ENCODE measurements at places on chromosomes 2 and 18. TPM values are rescaled to one million over a fixed set of nuclear protein-coding genes. Genes with fewer than 3 reads are reported as not detected.

The DDX1 gene
- 37.5 TPM for total RNA-seq

The DUSP2 gene
- total RNA-seq = 0.89 TPM

The PRSS56 gene
- total RNA-seq = not detected

The YES1 gene
- 96.0 TPM for total RNA-seq

The DARS1 gene
- 136 TPM for total RNA-seq

The HOXD8 gene
- total RNA-seq = not detected

The RNF138 gene
- total RNA-seq = 54.8 TPM

The SGPP2 gene
- 24.6 TPM for total RNA-seq

DNA sequence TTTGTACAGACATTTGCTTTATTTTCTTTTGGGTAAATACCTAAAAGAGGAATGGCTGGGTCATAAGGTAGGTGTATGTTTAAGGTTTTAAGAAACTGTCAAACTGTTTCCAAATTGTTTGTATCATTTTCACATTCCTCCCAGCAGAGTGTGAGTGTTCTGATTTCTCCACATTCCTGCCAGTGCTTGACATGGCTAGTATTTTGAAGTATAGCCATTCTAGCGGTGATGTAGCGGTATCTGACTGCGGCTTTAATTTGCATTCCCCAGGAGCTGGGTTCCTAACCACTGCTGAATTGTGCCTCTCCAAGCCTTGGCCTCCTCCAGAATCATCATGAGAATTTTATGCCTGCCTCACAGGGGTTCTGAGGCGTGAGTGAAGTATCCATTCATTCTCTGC, 61.8 kb upstream of the ARL4C start:
- DNase-seq = no peak

GRCh38 chr2:196168181-196168580, 3.2 kb downstream of the STK17B start:
- no peak for DNase-seq

DNA sequence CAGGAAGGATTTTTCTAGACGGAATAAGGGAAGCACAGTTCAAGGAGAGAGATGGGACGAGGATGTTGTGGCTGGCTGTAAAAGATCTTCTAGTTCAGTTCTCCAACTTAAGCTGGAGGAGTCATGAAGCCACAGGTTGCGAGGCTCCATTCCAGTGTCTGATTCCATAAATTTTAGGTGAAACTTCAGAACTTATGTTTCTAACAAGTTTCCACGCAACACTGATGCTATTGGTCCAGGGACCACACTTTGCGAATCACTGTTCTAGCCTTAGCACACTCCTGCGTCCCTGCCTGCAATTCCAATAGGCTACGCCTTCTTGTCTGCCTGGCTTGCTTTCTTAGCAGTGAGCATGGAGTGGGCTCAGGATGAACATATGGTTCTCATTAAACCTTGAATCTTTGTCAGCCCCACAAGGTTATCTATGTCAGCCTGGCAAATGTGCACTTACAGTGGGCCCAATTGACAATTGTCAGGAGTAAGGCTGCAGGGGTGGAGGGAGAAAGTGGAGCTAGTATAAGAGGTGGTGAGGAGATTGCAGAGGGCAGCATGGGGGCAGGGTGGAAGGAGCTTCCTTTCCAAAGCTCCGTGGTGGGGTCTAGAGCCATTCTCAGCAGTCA, 438.1 kb upstream of the ST6GAL2 start:
- no peak for DNase-seq

- no peak for DNase-seq
Measured at GRCh38 chr2:23679044-23679443, 247.9 kb downstream of the ATAD2B start.

DNA sequence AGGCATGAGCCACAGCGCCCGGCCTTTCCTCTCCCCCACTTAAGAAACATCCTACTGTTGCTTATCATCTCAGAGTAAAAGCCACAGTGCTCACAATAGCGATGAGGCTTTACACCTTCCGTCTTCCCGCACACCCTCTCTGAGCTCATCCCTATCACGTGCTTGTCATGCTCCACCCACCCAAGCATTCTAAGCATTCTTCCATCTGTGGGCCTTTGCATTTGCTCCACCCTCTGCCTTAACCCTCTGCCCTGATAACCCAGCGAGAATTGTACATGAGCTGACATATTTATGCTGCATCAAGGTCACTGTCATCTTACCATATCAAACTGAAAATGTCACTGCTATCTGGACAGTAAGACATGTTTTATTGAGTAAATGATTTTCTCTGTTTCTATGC, 22.6 kb downstream of the FOXI3 start:
- no peak for DNase-seq

DNA sequence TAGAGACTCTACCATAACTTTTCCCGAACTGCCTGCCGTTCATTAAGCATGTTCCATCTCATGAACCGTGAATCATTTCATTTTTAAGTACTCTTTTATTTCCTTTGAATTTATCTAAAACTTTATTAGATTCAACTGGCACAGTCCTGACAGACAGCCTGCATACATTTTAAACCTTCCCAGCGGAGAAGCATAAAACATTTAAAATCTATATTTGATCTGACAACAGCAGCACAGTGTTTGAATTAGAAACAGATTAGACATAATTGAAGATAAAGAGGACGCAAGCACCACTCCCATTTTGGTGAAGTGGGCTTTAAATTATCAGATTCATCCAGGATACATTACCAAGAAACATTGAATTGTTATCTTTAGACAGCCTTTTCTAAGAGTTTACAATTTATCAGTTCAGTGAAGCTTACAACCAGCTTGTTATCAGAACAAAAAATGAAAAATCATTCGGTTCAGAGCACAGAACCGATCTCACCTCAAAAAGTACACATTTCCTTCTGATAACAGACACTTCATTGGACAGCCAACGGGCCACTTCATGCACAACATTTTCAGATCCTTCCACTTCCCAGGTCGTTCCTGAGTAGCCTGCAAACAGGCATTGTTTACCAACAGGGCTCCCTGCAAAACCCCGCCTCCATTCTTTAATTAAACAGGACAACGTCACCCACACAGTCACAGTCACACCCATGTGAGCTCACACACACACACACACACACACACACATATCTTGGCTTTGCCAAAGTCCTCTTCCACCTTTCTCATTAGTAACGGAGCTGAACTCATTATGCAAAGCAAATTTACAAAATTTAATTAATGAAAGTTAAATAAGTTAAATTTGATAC, 171.2 kb downstream of the SP3 start:
- DNase-seq = no peak

- DNase-seq = no peak
Measured at GRCh38 chr18:26103579-26103978, 13.2 kb upstream of the SS18 start.

- no peak for DNase-seq
Measured at GRCh38 chr2:208222351-208222750, 32.5 kb downstream of the IDH1 start.

- DNase-seq = no peak
Measured at GRCh38 chr2:236726701-236727450, 157.3 kb downstream of the ACKR3 start.

- DNase-seq = no peak
Measured at GRCh38 chr2:240965296-240965904, 33.0 kb upstream of the SNED1 start.

DNA sequence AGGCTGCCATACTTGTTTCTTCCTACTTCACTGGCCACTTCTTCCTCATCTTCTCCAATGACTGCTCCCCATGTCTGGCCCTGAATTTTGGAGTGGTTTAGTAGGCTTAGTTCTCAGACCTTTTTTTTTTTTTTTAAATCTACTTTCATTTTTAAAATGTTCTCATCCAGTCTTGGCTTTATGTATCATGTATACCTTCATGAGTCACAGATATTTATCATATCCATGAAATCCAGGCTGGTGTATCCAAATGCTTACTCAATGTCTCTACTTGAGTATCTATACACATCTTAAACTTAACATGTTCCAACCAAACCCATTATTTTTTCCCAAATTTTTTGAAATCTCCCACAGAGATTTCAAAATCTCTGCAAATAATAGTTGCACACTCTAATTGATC, 26.3 kb upstream of the CFAP36 start:
- DNase-seq = no peak

DNA sequence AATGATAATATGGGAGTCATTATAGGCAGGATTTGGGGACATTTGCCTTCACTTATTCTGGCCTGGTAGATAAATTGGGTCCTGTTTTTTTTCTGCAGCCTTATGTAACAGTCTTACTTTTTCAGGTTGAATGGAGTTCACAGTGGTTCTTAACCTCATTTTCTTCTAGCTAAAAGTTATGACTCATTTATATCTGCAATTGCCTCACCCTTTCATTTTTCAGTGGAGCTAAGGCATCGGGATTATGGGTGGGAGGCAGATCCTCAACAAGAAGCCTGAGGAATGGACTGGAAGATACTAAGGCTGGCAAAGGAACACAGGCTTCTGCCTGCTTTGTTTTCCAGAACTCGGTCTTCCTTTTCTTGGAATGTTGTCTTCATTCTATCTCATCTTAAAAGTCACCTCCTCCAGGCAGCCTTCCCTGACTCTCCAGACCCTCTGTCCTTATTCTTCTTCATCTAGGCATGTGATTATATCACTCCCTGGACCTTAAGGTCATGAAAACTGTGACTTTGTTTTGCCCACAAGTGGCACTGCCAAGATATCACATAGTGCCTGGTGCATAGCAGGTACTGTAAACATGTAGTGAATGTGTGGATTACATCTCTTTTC, 41.0 kb upstream of the ACSL3 start:
- peak; percentile 78 for DNase-seq

GRCh38 chr18:46622999-46623398, 34.0 kb downstream of the LOXHD1 start:
- no peak for DNase-seq

DNA sequence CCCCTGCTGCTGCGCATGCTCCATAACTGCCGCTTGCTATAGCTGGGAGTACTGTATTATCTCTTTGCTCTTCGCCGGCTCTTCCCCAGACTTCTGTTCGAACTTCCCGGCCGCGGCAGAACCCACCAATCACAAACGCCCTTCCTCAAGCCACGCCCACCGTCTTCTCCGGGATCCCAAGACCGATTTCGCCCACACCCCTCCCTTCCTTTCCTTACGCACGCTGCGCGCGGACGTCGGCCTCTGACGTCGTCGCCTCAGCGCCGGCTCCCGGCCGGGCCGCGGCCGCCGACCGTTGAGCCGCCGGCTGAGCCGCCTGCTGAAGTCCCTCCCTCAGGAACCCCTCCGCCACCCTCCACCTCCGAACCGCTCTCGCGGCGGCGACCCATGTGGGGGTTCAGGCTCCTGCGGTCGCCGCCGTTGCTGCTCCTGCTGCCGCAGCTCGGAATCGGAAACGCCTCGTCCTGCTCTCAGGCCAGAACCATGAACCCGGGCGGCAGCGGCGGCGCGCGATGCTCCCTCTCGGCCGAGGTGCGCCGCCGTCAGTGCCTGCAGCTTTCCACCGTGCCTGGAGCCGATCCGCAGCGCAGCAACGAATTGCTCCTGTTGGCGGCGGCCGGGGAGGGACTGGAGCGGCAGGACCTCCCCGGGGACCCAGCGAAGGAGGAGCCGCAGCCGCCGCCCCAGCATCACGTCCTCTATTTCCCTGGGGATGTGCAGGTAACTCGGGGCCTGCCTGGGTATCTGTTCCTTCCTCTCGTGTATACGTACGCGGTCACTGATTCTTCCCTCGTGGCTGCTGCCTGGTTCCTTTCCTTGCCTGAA, at the start of gene C2orf69:
C2orf69 (plus strand) TSS at position 242 of the 825 bp plus-strand sequence; CDS start at position 388, 146 bp downstream.
- DNase-seq = peak; percentile 98

- no peak for DNase-seq
Measured at GRCh38 chr2:188677142-188677541, 297.0 kb upstream of the COL3A1 start.

DNA sequence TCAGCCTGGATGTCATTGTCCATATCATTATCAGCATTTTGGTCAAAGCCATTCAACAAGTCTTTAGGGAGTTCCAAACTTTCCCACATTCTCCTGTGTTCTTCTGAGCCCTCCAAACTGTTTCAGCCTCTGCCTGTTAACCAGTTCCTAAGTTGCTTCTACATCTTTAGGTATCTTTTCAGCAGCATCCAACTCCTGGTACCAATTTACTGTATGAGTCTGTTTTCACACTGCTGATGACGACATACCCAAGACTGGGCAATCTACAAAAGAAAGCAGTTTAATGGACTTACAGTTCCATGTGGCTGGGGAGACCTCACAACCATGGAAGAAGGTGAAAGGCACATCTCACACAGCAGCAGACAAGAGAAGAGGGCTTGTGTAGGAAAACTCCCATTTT, 94.2 kb downstream of the GULP1 start:
- no peak for DNase-seq

GRCh38 chr2:189265696-189266320, 86.2 kb upstream of the COL5A2 start:
- DNase-seq = no peak

DNA sequence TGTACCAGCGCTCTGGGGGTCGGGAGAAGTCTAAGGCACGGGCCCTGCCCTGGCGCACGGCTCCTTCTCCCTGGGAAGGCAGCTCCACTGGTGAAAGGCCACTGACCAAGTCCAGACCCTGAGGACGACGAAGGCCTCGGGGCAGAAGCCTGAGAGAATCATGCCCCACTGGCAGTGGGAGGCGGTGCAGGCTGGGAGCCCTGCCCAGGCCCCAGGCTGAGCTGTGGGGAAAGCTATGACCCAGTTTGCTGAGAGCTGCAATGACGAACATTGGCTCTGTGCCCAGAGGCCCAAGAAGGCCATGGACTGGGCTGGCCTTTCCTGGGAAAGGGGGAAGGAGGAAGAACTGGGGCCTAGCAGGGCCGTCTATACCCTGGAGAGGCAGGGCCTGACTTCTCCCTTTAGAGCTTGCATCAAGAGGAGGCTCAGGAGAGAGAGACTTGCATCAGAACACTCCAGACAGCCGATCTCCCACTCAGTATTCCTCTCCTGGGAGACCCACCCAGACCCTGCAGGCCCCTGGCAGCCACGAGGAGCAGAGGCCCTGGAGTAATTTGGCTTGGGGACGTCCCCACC, 32.9 kb downstream of the HS1BP3 start:
- peak; percentile 94 for DNase-seq
